ENCODE measurements at places on chromosomes 4 and X. TPM values are rescaled to one million over a fixed set of nuclear protein-coding genes. Genes with fewer than 3 reads are reported as not detected.

DNA sequence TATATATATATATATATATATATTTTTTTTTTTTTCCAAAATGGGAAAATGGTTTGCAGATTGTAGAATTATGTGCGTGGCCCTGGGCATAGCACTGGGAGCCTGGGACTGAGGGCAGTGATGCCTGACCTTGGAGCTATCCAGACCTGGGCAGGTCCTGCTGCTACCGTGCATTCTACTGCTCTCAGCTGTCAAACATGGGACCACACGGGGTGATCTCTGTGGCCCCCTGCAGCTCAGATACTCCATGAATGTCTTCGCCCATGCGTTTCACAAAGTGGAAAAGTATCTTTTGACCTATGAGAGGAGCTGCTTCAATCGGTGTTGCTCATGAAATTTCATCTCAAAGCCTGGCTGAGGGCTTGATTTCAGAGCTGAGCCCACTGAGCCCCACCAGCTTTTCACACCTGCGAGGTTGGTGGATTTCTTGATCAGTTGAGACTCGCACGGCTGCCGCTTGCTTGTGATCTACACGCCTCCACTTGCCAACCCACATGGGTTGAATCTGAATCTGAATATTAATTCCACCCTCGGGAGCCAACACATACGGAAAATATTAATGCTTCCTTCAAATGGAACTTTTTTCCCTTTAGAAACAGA lies 35.7 kb downstream of the ING2 start:
- DNase-seq: no peak

PPP4R3C gene
- not detected for total RNA-seq

PIM2 gene
- 20.3 TPM for total RNA-seq

GRCh38 chr4:1939664-1940509 lies 68.7 kb downstream of the NSD2 start:
- DNase-seq: no peak

DNA sequence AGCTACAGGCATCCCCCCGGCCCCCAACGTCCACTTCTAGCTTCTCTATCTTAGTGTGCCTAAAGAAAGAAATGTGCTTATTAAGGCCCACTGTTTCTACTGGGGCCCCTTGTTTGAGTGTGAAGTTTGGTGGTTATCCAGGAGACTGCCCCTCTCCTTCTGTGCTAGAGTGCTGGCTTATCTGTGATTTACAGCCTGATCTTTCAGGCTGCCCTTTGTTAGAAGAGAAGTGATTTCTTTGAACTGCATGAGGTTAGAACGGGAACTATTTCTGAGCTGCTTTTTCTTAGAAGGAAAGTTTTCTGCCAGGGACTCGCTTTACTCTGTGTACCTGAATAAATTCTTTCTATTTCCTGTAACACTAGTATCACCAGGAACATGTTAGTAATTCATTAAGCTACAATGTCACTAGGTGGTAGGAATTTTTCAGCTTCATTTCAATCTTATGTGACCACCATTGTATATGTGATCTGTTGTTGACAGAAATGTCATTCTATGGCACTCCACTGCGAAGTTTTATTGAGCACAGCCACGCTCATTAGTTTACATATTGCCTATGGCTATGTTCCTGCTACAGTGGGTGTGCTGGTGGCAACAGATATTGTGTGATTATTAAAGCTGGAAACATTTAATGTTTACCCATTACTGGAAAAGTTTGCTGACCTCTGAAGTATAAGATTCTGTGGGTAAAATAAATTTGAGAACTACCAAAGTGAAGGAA lies 193.8 kb upstream of the CXorf51B start:
- no peak for DNase-seq

GRCh38 chrX:121902463-121902862 lies 855.1 kb downstream of the GLUD2 start:
- no peak for DNase-seq

Measured in Peyer's patch (tissue), 4 donors.